ENCODE measurements at places on chromosomes 2 and 18. TPM values are rescaled to one million over a fixed set of nuclear protein-coding genes. Genes with fewer than 3 reads are reported as not detected.

DNA sequence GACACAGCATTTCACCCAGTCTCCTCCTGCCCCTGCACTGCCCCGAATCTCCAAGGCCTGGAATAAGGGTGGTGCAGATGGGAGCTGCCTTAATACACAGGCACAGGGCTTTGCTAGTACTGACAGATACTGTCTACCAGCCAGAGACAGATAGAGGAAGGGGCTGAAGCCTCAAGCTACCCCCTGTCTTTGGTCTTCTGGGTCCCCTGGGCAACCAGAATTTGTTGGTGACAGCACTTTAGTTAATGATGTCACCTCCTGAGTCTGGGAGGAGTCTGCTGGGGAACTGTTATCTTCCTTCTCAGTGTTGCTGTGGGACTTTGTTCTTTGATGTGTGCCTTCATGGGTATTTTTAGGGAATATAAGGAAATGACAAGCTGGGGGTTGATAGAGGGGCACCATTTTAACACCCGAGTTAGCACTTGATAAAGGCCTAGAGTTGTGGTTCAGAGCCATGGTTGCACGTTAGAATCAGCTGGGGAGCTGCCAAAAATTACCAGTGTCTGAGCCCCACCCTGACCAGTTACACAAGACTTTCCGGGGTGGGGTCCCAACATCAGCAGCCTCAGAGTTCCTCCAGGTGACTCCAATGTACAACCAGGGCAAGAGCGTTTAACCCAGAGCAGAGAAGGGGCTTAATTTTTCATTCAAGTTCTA lies 136.8 kb downstream of the SMAD7 start:
- no peak overlapping the region for H3K27ac ChIP-seq
- no peaks in the 10 kb centered on the region for H3K27me3 ChIP-seq
- DNase-seq: no peak
- no peaks in the 10 kb centered on the region for H3K36me3 ChIP-seq

GRCh38 chr2:128564551-128564950 lies 245.9 kb upstream of the HS6ST1 start:
- peak overlapping the region; percentile 39 for H3K27ac ChIP-seq
- H3K27me3 ChIP-seq: no peaks in the 10 kb centered on the region
- H3K4me3 ChIP-seq: no peak overlapping the region
- H3K4me1 ChIP-seq: peaks cover 16% of the 10 kb centered on the region
- DNase-seq: no peak
- no peaks in the 10 kb centered on the region for H3K36me3 ChIP-seq

DNA sequence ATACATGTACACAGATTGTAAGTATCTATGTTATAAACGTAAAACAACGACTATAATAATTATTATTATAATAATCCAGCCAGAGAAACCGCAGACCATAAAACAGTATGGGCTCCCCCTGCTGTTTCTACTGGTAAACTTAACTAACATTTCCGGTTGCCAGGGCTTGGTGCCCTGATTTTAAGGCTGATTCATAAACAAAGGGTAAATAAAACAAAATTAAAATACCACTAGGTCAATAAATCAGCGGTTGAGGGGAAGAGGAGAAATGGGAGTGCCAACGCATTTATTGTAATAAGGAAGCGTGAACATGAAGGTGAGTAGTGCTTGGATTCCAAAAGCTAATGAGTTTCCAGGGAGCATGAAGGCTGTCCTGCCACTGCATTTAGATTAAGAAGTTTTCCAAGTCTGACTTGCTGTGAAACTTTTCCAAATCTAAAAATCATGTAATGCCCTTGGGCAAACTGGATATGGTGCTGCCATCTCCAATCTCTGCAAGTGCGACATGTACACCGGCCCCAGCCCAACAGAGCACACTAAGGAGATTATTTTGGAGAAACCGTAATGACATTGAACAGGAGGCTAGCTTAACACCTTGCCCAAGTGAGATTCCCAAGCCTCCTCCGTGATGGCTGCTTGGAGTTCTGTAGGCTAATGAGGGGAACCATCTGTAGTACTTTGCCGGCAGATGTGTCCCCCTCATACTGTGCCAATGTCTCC lies 50.7 kb upstream of the HNRNPA3 start:
- H3K4me3 ChIP-seq: no peak overlapping the region
- peaks cover 11% of the 10 kb centered on the region for H3K4me1 ChIP-seq
- no peaks in the 10 kb centered on the region for H3K27me3 ChIP-seq
- H3K36me3 ChIP-seq: no peaks in the 10 kb centered on the region

- no peak for DNase-seq
- H3K36me3 ChIP-seq: no peaks in the 10 kb centered on the region
- peaks cover 11% of the 10 kb centered on the region for H3K4me1 ChIP-seq
- H3K4me3 ChIP-seq: no peak overlapping the region
Observed at GRCh38 chr2:1874101-1874865, 130.0 kb upstream of the PXDN start.

GRCh38 chr18:49907346-49907929 lies 94.1 kb upstream of the ACAA2 start:
- H3K27ac ChIP-seq: no peak overlapping the region
- H3K36me3 ChIP-seq: no peaks in the 10 kb centered on the region
- no peaks in the 10 kb centered on the region for H3K27me3 ChIP-seq
- peaks cover 4% of the 10 kb centered on the region for H3K4me1 ChIP-seq
- DNase-seq: no peak

DNA sequence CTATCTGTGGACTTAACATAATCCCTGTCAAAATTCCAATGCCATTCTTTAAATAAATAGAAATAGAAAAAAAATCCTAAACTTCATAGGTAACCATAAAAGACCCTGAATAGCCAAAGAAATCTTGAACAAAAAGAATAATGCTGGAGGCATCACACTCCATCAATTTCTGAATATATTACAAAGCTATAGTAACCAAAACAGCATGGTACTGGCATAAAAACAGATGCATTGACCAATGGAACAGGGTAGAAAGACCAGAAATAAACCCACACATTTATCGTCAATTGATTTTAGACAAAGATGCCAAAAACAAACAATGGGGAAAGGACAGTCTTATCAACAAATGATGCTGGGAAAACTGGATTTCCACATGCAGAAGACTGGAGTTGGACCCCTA lies 205.7 kb downstream of the VAPA start:
- H3K4me3 ChIP-seq: no peak overlapping the region
- no peaks in the 10 kb centered on the region for H3K27me3 ChIP-seq
- no peak for DNase-seq
- H3K27ac ChIP-seq: no peak overlapping the region
- H3K36me3 ChIP-seq: no peaks in the 10 kb centered on the region

GRCh38 chr2:162749994-162750393 lies 88.6 kb downstream of the KCNH7 start:
- H3K27me3 ChIP-seq: no peaks in the 10 kb centered on the region
- H3K27ac ChIP-seq: no peak overlapping the region
- no peak for DNase-seq
- no peaks in the 10 kb centered on the region for H3K4me1 ChIP-seq

GRCh38 chr2:123596621-123597020 lies 428.5 kb upstream of the CNTNAP5 start:
- H3K27me3 ChIP-seq: no peaks in the 10 kb centered on the region
- no peak overlapping the region for H3K27ac ChIP-seq
- H3K4me1 ChIP-seq: no peaks in the 10 kb centered on the region
- no peaks in the 10 kb centered on the region for H3K36me3 ChIP-seq
- H3K4me3 ChIP-seq: no peak overlapping the region

DNA sequence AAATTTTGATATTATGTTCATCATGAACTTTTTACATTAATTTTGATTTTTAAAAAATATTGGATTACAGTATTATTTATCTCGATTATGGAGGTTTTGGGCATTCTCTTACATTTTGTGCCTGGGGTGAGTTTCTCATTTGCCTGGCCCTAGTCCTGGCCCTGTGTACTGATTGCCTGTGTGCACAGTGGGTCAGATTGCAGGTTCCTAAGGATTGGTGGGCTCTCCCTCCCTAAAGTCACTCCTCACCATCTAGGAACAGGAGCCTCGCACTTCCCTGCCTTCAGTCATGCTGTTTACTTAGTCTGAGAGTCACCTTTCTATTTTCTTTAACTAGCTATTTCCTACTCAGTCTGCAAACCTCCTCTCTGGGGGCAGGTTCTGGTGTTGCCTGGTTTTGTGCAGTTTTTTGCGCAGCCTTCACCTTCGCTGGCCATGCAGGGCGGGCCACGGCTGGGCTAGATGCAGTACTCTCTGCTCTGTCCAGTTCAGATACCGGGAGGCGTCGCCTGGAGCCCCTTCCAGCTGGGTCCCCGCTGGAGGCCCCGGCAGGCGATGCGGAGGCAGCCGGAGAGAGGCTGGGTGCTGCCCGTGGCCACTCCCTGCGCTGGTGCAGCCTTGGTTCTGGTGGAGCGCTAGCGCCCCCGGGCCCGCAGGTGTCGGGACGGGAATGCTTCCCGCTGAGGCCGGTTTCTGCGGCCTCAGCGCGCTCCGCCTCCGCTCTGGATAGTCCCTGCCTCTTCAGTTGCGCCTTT lies 23.3 kb upstream of the MC5R start:
- H3K27ac ChIP-seq: no peak overlapping the region
- H3K36me3 ChIP-seq: no peaks in the 10 kb centered on the region
- no peaks in the 10 kb centered on the region for H3K27me3 ChIP-seq
- H3K4me3 ChIP-seq: peak overlapping the region; percentile 4

- no peaks in the 10 kb centered on the region for H3K27me3 ChIP-seq
- H3K27ac ChIP-seq: no peak overlapping the region
- H3K4me1 ChIP-seq: no peaks in the 10 kb centered on the region
- H3K4me3 ChIP-seq: no peak overlapping the region
Observed at GRCh38 chr2:202671317-202672035, 36.7 kb downstream of the FAM117B start.

- no peaks in the 10 kb centered on the region for H3K27me3 ChIP-seq
- no peak overlapping the region for H3K4me3 ChIP-seq
- H3K4me1 ChIP-seq: no peaks in the 10 kb centered on the region
- H3K27ac ChIP-seq: no peak overlapping the region
Observed at GRCh38 chr2:59027320-59027719, 786.2 kb upstream of the FANCL start.

DNA sequence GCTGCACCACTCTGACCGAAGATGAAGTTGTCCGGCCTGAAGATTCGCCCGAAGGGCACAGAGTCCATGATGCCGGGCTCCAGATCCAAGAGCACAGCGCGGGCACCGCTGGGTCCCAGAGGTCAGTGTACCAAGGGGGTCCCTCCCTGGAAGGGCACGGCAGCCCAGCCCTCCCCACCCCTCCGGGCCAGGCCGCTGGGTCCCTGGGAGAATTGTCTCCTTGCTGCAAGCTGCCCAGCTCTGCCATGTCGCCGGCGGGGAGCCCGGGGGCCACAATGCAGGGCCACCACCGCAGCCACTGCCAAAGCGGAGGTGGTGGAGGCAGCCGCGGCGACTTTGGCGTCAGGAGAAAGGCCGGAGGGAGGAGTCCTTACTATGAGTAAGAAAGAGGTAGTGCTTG lies 189.5 kb upstream of the CYRIA start:
- H3K4me3 ChIP-seq: no peak overlapping the region
- H3K27me3 ChIP-seq: no peaks in the 10 kb centered on the region
- no peaks in the 10 kb centered on the region for H3K36me3 ChIP-seq
- no peak for DNase-seq
- H3K4me1 ChIP-seq: no peaks in the 10 kb centered on the region

DNA sequence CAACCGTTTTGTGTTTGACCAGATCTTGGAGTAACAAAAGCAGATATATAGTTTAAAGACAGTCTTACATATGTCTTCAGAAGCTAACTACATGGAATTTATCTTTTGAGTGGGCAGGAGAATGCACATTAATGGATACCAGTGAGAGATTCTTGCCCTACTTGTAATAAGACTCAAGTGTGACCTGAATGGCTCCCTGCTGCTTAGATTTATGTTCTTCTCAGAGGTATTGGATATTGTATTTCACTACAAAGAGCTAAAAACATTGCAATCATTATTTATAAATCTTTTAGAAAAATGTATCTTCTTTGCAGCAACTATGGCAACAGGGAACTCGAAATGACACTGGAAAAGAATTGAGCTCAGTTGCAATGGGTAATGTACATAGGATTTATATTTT lies 227.7 kb downstream of the LRRTM4 start:
- H3K27ac ChIP-seq: no peak overlapping the region
- no peaks in the 10 kb centered on the region for H3K36me3 ChIP-seq
- H3K4me3 ChIP-seq: no peak overlapping the region
- DNase-seq: no peak
- H3K4me1 ChIP-seq: no peaks in the 10 kb centered on the region

- H3K4me3 ChIP-seq: no peak overlapping the region
- H3K27ac ChIP-seq: no peak overlapping the region
- no peak for DNase-seq
- no peaks in the 10 kb centered on the region for H3K4me1 ChIP-seq
Observed at GRCh38 chr2:118312969-118313756, 224.9 kb downstream of the INSIG2 start.

DNA sequence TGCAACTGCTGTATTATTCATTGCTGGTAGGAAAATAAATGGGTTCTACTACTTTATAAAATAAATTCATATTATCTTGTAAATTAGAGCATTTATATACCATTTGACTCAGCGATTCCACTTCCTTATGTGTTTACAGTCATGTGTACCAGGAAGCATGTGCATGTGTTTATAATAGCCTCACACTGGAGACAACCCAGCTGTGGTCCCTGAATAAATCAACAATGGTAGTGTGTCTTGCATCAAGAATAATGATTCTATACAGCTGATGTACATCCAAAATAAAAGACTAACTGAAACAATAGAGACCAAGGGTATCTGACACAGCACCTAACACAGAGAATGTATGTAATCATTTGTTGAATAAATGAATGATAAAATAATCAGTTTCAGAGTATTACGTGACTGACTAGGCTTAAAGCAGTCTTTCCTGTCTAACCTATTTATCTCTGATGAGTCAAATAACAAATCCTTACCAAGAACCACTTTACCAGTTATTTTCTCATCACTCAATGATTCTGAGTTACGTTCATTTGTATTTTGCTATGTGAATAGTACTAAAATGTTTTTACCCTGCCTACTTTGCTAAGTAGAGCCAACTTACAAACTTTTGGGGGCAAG lies 216.8 kb downstream of the UBE2E3 start:
- H3K4me1 ChIP-seq: no peaks in the 10 kb centered on the region
- no peak overlapping the region for H3K27ac ChIP-seq
- H3K27me3 ChIP-seq: no peaks in the 10 kb centered on the region
- H3K4me3 ChIP-seq: no peak overlapping the region

Gene PDCL3
- total RNA-seq: 9.5 TPM

Gene GALNT14
- 0.54 TPM for total RNA-seq

Gene SLC35F5
- 152 TPM for total RNA-seq

Gene GKN2
- not detected for total RNA-seq

Gene PARD6G
- total RNA-seq: 49.9 TPM

Gene RPRM
- total RNA-seq: 1.0 TPM

Gene ASB18
- total RNA-seq: not detected
